NCI-H2029 (cell line): ENCODE measurements at places on chromosomes 13 and 19.

GRCh38 chr13:29439601-29440388, 155.7 kb downstream of the SLC7A1 start:
- DNase-seq: no peak

DNA sequence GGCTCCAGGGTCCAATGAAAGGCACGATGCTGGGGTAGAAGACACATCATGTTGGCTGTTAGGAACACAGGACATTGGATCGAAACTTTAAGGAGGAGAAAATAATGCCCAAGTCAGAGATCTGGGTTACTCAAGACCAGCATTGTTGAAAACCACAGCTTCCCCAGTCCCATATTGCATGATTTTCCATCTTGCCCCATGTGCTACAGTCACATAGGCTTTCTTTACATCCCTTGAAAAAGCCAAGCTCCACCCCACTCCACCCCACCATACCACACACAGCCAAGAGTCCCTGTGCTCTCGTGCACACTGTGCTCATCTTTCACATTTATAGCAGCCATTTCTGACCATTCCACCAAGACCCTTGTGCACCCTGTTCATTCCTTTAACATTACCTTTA, 636.2 kb downstream of the DIAPH3 start:
- DNase-seq: no peak

- DNase-seq: peak; percentile 36
Measured at GRCh38 chr13:97235549-97236231, 13.6 kb downstream of the MBNL2 start.

- DNase-seq: peak; percentile 89
Measured at GRCh38 chr13:110820322-110820721, 94.5 kb downstream of the ANKRD10 start.

DNA sequence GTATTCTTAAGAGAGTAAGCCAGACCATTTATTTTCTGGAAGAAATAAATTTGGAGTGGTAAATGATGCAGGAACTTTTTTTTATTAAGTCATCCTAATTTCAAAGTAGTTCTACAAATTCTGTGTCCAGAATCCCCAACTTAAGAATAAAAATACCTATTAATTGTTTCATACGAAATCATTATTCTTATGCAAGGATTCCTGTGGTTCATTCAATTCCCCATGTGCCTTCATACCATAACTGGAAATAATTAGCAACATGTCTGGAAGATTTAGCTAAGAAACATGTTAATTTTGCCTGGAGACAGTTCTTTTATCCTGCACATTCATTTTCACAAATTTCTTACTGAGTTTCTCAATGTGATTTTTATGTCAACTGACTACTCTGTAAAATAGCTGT, 408.6 kb downstream of the PCDH9 start:
- no peak for DNase-seq

DNA sequence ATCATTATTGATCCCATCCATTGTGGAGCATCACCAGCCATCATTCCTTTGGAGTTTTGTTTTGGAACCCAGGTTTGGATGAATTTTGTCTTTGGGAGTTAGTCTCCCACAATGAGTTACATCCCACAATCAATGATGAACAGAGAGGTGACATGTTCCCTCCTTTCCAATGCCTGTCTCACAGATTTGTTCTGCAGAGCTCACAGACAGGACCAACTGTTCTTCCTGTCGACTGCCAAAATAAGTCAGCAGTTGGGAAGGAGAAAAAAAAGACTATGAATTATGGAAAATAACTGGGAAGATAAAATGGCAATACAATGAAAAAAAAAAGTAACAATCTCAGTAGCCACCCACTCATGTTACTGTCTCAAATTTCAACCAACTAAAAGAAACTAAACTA, 489.1 kb downstream of the MYO16 start:
- DNase-seq: no peak

DNA sequence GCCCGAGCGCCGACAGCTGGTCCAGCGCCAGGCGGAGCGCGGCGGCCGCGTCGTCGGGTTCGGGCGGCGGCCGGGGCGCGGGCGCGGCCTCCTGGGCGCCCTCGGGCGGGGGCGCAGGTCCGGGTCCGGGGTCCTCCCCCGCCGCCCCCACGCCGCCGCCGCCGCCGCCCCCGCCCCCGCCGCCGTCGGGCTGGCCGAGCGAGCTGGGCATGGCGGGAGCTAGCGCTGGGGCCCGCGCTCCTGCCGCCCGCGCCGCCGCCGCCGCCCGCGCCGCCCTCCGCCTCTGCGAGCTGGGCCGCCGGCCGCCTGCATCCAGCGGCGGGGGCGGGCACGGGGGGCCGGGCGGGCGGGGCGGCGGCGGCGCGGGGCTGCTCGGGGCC, 287 bp downstream of the MEX3D start:
- DNase-seq: no peak

DNA sequence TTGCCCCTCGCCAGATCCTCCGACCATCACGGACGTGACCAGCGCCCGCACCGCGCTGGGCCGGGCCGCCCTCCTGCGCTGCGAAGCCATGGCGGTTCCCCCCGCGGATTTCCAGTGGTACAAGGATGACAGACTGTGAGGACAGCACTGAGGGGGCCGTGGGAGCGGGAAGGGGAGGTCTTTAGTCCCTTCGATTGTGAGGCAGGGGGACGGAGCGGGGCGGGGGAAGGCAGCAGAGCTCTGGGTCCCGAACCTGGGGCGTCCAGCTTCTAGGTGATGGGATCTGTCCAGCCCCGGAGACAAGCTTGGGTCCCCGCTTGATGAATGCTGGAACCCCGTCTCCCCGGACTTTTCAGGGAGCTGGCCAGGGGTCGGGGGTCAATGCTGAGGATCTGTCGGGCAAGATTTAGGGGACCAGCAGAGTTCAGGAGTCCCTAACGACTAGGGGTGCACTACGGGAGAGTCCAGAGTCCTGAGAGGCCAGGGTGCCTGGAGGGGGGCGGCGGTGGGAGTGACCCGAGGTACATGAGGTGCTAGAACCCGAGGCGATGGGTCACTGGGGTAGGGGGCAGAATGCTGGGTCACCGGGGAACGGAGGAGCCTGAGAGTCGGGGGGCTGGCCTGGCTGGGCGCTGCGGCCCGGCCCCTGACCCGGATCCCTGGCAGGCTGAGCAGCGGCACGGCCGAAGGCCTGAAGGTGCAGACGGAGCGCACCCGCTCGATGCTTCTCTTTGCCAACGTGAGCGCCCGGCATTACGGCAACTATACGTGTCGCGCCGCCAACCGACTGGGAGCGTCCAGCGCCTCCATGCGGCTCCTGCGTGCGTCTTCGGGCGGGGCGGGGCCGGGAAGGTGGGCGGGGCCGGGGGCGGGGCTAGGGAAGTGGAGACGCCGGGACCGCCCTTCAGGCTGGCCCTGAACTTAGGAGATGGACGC, 14.6 kb downstream of the VSIG10L start:
- no peak for DNase-seq

DNA sequence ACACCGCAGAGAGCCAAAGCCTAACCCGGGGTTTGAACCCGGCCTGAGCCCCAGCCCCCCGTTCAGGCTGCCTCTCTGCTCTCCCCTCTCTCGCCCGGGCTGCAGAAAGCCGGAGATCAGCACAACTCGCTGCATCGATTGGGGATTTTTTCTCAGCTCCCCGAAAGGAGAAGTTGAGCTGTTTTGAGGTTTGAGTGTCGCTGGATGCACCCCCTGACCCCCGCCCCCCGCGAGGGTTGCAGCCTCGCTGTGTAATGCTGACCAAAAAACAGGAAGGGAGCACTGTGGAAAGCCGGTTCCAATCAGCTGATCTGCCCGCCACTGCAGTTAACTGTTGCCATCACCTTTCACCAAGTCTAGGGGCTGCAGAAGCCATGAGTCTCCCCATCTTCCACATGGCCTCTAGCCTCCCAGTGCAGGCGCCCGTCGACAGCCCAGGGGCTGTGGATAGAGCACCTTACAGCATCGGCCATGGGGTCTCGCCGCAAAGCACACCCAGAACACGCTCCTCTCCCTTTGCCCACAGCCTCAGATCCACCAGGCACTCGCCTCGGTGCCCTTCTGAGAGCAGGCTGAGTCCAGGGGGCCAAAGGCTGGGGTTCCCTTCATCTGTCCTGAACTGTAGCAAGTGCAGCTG, 34.5 kb downstream of the MYO9B start:
- DNase-seq: no peak

DNA sequence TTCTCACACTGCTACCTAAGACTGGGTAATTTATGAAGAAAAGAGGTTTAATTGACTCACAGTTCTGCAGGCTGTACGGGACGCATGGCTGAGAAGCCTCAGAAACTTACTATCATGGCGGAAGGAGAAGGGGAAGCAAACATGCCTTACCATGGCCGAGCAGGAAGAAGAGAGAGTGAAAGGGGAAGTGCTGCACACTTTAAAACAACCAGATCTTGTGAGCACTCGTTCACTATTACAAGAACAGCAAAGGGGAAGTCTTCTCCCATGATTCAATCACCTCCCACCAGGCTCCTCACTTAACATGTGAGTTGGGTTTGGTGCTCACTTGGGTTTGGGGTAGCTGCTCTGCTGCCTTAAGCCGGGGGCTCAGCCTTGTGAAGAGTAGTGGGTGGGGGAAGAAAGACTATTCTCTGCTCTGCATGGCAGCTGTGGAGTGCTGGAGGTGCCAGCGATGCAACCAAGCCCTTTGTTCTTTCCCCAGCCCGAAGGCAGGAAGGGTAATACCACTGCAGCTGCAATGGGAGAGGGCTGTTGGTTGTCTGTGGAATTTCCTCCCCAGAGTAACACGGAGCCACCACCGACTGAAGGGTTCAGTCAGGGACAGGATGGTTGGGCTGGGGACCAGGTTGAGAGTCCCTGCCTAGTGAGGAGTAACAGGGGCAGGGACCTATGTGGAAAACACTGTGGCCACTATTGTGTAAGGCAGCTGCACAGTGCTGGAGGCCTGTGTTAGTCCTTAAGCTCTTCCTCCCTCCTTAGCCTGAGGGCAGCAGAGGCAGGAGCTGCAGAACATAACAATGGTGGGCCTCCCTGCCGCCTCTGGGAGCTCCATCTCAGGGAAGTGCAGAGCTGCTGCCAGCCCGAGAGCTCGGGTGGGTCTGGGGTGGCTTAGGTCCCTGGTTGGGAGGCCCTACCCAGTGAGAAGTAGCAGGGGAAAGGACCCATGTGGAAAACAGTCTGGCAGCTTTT, 1262.5 kb downstream of the EFNB2 start:
- no peak for DNase-seq

DNA sequence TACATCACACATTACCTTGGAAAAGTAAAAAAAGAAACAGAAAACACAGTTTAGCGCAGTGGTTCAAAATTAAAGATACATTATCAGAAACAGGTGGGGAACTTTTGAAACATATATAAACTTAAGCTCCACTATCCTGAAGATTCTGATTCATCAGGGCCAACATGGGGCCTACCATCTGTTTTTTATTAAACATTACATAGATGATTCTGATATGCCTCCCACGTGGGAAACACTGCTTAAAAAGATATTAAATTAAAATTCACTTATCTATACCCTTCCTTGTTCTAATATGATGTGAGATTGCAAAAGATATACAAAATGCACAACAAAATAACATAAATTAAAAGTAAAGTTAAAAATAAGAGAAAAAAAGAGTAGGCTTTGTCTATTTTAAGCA, 125.0 kb downstream of the VWA8 start:
- no peak for DNase-seq

- DNase-seq: peak; percentile 64
Measured at GRCh38 chr19:34639491-34640085, 37.4 kb downstream of the SCGB2B2 start.

DNA sequence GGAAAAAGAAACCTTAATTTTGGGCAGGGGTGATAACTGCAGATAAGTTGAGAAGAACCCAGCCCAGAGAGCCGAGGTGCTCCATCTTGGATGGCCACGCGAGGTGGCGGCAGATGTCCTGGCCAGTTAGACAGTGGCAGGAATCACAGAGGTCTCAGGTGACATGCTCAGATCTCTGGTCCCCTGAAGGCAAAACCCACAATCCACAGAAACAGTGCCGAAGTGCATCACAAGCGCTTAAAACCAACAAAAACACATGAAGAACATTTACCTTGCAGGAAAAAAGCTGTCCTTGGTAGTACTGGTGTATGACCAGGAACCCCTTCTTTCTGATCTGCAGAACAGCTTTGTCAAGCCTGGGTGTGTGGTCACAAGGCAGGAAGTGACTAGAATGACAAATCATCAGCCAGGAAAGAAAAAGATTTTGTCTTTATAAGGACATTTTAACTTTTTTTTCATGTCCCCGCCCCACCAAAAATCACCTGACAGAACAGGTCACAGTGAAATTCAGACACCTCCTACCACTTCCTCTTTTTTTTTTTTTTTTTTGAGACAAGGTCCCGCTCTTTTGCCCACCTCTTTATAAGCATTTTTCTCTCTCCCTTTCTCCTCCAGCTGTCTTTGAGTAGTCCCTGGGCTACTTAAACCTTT, at the start of gene LCP1:
Gene LCP1 (minus strand): TSS at position 338 of the 651 bp plus-strand sequence. CDS start 22,515 bp downstream, outside the sequence.
- DNase-seq: peak; percentile 51

GRCh38 chr19:1252821-1253513, 4.6 kb downstream of the MIDN start:
- no peak for DNase-seq

- DNase-seq: no peak
Measured at GRCh38 chr13:79691826-79692225, 210.9 kb downstream of the NDFIP2 start.

DNA sequence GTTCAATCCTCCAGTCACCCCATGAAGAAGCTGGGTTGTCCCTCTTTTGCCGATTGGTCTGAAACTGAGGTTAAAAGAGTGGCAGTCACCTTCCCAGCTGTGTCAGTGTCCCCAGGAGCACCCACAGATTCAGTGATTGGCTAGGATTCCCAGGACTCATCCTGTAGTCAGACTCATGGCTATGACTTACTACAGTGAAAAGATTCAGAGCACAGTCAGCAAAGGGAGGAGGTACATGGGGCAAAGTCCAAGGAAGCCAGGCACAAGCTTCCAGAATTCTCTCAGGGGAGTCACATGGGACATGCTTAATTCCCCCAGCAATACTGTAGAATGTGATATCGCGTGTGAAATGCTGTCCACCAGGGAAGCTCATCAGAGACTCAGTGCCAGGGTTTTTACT, 14.2 kb downstream of the ZNF473 start:
- no peak for DNase-seq

DNA sequence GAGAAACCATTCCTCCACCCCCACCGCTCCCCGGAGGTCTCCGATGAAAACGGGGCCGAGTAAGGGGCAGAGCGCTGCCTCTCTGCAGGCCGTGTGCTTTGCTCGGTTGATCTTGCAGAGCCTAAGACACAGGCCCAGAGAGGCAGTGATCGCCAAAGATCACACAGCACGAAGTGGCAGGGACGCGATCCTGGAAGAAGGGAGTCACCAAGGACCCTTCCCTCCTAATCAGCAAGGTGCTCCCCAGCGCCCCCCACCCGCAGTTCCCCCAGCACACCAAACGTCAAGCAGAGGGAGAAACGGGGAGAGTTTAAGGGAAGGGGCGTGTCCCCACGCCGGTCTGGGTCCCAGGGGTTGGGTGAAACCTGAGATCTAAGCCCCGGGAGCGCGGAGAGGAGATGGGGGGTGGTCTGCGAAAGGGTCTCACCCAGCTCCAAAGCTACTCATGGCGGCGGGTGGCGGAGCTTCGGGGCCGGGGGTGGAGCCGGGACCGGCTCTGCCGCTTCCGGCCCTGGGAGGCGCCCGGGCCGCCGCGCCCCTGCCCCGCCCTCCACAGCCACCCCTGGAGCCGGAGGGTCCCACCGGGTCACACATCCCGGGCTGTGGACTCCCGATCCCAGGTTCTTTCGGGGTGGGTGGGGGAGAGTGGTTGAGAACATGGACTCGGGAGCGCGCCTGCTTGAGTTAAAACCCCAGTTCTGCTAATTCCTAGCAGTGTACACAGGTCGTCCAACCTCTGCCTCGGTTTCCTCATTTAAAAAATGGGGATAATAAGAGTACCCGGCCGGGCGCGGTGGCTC, at the start of gene EML2:
Gene EML2 (minus strand): TSS at position 468 of the 800 bp plus-strand sequence. CDS start 21 bp downstream, at position 447.
- peak; percentile 7 for DNase-seq
